ENCODE measurements at places on chromosomes 12 and 14.

DNA sequence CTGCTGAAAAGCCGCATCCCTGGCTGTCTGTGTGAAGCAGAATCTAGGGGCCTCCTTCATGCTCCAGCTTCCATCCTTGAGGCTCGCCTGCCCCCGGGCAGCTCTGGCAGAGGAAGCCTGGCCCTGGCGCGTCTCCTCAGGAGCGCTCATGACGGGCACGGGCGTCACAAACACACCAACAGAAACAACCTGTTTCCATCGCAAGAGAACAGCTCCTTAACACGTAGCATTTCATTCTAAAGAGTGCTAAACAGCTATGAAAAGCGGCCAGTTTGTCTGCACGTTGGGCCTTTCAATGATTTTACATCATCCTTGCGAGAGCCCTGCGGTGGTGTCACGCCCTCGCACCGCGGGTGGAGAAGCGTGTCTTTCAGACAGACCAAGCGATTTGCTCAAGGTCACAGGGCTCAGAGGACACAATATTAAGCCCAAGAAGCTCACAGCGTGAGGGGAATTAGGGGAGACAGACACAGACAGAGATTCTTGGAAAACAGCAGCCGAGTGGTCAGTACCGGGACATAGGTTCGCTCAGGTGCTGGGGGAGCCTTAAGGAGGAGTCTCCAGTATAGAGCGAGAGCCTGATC, 4.9 kb downstream of the ADGRD1 start:
- no peak for DNase-seq

GRCh38 chr12:40168868-40169267, 55.9 kb upstream of the LRRK2 start:
- no peak for DNase-seq

- no peak for DNase-seq
Measured at GRCh38 chr14:99233222-99234035, 38.6 kb downstream of the BCL11B start.

- no peak for DNase-seq
Measured at GRCh38 chr12:58372298-58372697, 430.9 kb downstream of the ATP23 start.

- DNase-seq, result no peak
Measured at GRCh38 chr12:87283111-87283510, 746.1 kb downstream of the C12orf50 start.
